ENCODE measurements at places on chromosomes 11 and 22.

- no peak for DNase-seq
Measured at GRCh38 chr22:17105143-17106129, 15.7 kb downstream of the TMEM121B start.

- peak; percentile 37 for DNase-seq
Measured at GRCh38 chr22:46421267-46421666, 85.8 kb downstream of the TRMU start.

DNA sequence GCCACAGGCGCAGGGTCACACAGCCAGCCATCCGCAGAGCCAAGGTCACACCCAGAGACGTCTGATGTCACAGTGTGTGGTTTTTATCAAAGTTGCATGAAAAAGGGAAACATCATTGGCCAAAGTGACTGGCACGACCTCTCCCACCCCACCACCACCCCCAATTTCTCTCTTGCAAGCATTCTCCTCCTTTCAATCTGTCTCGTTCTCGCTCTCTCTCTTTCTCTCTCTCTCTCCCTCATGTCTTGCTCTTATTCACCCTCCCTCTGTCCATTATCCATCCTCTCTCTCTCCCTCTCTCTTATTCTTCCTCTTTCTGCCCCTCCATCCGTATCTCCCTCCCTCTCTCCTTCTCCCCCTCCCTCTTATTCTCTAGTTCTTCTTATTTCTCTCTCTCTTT is 40.6 kb downstream of the MN1 start:
- DNase-seq, result no peak

DNA sequence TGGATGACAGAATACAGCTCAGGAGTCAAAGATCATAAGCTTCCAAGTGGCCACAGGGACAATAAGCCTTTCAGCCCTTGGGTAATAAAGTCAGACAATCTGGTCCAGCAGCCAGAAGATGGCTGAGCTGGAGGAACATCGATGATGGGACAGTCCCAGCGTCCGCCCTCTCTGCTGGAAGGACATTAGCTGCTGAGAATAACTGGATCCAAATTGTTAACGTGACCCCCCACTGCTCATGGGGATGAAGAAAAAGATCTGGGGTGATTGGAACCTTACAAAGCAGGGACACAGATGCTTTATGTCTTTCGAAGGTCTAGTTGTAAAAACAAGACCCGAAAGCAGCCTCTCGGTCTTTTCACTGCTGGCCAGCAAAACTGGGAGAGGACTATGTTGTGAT is 71.0 kb downstream of the IGLL5 start:
- no peak for DNase-seq

- no peak for DNase-seq
Measured at GRCh38 chr11:61737636-61738386, 14.6 kb upstream of the MYRF start.

DNA sequence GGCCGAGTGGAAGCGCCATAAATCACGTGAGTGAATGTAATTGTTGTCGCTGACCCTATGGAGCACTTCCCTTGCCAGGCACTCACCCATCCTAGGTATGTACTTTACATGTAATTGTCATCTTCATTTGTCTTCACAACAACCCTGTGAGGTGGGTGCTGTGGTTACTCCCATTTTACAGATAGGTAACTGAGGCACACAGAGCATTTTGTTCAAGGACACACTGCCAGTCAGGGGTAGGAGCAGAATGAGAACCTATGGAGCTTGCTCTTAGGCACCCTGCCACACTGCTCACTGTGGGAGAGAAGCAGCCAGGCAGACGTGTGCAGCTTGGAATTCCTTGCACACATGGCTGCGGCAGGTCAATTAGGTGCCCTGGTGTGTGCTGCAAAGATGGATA is 785 bp upstream of the EFCAB6 start:
- DNase-seq, result no peak

DNA sequence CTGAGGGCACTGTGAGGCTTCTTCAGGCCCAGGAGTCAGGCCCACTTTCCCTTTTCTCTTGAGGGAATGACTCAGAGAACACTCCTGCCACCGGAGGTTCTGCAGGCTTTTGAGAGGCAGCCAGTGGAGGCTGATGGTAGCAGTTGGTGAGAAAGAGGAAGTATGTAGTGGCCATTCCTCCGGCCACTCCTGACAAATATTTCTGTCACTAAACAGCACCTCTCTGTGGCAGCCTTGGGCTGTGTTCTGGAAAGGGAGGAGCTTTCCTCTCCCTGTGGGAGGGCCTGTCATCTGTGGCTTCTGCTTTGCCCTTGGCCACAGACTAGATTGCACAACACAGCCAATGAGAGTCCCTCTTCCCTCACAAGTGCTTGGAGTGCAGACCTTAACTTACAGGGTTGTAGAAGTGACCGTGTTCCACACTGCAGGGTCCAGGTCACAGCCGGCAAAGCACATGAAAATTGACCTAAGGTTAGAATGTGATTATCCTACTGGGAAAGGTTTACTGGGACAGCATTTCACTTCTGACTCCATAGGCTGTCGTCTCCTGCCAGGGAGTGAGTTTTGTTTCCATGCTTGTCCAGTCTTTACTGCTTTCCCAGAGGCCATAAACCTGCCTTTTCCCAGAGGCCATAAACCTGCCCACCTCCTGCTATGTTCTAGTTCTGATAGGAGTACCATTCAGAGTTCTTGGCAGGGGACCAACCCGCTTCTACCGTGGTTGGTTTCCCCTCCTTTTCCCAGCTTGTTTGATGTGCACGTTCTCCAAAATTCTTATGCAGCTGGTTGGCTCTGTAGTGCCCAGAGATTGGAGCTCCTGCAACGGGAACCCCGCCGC is 33.3 kb downstream of the MARK2 start:
- peak; percentile 61 for DNase-seq

GRCh38 chr11:82988936-82989627 is 82.6 kb downstream of the RAB30 start:
- no peak for DNase-seq
